Activated CD4-positive, alpha-beta memory T cell treated with anti-CD3 and anti-CD28 coated beads for 36 hours (primary cell): ENCODE measurements at places on chromosomes 11 and 22.

DNA sequence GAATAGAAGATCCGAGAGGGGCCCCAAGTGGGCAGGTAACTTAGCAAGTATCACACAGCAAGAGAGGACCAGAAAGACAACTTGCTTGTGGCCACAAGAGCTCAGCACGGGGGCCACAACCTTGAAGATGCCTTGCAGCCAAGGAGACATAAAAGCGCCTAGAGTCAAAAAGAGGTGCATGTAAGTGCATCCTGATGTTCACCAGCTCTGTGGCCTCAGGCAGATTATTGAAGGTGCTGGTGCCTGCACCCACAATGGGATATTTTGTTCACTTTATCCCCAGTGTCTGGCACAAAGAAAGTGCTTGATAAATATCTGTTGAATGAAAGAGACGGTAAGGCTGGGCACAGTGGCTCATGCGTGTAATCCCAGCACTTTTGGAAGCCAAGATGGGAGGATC, 106.0 kb upstream of the ASPHD2 start:
- DNase-seq, result no peak

DNA sequence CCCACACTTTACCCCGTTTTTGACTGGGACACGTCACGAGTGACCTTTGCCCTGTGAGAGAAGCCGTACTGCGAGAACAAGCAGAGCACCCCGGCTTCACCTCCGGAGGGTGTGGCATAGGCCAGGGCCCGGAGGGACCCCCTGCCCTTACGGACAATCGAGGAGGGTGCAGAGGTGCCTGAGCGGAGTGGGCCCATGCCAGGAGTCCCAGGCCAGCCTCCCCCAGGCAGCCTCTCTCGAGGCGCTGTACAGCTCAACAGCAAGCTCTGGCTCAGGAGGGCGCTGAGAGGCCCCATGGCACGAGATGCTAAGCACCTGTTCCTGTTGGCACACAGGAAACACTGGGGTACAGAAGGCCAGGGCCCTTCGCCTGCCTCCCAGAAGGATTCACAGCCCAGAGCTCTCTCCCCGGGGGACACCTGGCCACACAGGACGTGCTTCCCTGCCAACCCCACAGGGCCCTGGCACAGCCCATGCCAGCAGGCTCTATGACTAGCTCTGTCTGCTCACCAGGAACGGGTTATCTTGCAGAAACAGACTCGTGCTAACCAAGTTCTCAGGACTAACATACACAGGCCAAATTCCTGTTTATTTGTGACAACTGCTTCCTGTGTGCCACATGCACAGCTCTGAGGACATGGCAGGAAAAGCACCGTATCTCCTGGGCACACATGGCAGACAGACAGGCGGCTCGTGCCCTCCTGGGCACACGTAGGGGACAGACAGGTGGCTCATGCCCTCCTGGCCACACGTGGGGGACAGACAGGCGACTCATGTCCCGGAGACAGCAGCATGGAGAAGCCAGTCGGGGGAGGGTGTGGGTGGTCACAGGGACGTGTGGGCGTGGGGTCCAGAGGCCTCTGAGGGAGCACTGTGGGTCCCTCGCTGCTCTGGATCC, 11.6 kb downstream of the TOLLIP start:
- peak; percentile 6 for DNase-seq

DNA sequence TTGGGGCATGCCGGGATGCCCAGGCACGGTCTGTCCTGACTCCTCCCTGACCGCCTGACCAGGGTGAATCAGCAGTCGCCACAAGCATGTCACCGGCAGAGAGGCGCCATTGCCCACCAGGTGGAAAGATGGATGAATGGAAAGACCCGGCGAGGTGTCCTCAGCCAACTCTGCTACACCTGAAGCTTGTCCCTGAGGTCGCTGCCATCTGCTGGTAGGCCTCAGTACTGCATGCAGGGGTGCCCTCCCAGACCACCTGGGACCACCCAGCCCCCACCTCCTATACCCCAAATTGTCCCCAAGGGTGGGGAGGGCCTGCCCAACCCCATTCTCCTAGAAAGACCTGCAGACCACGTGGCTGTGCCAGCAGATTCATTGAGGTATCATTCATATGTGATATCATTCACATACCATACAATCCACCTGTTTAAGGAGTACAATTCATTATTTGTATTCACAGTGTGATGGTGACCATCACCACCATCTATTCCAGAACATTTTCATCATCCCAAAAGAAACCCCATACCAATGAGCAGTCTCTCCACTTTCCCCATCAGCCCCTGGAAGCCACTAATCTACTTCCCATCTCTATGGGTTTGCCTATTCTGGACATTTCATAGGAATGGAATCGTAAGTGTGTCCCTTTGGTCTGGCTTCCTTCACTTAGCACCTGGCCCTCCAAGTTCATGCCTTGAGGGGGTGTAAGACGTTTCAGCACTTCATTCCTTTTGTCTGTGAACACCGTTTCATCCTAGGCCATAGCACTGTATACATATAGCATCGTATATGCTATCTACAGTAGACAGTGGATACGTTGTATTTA, 17.5 kb downstream of the FGF3 start:
- peak; percentile 42 for DNase-seq

DNA sequence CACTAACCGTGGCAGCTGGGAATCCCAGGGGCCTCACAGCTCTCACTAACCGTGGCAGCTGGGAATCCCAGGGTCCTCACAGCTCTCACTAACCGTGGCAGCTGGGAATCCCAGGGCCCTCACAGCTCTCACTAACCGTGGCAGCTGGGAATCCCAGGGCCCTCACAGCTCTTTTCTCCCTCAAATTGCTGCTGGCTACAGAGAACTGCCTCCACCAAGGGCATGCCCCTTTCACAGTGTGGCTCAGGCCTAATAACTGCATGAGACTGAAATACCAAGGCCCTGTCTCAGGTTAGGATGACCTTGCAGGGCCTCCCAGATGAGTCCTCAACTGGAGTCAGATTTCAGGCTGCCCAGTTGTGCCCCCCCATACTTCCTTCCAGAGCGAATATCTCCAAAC, 35.1 kb upstream of the GGTLC2 start:
- DNase-seq, result no peak

DNA sequence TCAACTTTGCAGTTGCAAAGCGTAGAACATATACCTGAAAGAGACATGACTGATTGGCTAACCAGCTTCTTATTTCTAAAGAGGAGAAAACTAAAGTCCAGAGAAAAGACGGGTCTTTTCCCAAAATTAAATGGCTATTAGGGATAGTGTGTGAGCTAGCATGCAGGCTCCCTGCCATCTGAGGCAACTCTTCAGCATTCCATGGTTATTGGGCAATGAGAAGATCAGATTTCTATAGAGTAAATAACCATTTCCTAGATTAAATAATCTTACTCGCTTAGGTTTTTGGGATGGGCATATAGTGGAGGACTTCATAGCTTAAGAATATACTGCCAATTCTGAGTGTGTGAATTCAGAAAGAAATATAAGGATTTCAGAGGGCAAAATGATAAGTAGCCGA, 95.0 kb downstream of the PDHX start:
- no peak for DNase-seq

GRCh38 chr22:43385770-43386641, 25.8 kb upstream of the MPPED1 start:
- peak; percentile 80 for DNase-seq

DNA sequence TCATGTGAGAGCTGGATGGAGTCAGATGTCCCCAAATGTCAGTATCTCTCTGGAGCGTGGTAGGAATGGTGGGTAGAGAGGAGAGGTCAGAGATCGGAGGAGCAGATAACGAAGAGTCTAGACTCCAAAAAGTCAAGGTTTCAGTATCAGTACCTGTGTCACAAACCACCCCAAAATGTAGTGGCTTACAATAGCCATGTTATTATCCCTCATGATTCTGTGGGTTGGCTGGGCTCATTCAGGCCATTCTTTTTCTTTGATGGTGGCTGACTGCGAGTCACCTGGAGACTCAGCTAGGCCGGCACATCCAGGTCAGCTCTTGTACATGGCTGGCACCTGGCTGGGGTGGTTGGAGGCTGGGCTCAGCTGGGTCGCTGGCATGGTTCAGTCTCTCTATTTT, 7.3 kb upstream of the SSTR3 start:
- peak; percentile 46 for DNase-seq

DNA sequence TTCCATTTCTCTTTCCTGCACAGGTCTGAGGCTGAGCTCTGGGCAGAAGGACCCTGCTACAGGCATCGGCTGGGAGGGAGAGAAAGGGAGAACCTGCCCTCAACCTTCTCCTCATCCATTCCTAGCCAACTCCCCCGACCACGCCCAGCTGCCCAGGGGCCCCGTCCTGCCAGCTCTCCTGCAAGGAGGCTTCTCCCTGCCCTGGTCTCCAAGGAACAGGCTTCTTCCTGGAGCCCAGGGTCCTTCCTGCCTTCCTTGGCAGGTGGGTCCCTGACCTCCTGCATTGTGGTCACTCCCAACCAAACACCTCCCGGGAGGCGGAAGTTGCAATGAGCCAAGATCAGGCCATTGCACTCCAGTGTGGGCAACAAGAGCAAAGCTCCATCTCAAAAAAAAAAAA, 12.5 kb upstream of the HMOX1 start:
- DNase-seq, result no peak

DNA sequence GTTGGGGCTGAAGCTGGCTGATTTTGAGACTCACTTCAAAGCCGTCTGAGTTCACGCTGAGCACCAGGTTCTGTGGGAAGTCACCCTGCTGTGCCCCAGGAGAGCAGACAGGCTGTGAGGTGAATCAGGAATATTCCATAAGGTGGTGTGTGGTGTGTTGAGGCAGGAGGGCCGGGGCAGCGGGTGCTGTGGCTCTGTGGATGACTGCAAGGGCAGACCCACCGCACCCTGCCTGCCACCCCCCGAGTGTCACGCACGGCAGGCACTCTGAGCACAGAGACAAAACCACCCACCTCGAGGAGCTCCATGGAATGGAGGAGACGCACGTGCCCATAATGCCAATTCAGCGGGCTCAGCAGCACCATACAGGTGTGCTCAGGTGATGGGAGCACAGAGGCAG, 147.8 kb downstream of the PKNOX2 start:
- no peak for DNase-seq

- no peak for DNase-seq
These were observed 115.7 kb upstream of the C11orf87 start for GRCh38 chr11:109306322-109306721.

DNA sequence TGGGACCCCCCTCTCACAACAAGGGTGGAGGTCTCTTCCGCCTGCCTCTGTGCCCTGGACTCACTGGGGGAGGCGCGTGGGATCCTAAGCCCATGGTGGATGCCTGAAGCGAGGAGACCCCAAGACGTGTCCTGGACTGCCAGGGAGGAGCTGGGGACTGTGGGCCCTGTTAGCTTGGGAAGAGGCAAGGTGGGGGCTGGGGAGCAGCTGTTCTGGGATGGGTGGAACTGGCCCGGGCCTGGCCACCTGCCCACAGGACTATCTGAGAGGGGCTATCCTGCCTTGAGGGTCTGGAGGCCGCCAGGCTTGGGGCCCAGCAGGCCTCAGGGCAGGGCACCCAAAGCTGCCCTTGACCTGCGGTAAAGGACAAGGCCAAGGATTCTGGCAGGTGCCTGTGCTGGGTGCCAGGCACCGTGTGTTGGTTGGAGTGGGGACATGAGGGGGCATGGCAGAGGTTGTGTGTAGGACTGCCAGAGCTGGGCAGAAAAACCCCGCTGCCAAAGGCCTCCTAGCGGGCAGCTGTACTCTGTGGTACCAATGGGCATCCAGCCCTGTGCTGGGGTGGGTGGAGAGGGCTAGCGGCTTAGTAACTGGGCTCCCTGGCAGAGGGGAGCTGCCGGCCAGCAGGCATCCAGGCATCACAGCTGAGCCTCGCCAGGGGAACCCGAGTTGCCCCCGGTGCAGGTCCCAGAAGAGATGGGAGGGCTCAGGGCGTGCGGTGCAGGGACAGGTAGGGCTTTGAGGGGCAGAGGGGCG, 670 bp downstream of the LSP1 start:
- DNase-seq, result peak; percentile 45

DNA sequence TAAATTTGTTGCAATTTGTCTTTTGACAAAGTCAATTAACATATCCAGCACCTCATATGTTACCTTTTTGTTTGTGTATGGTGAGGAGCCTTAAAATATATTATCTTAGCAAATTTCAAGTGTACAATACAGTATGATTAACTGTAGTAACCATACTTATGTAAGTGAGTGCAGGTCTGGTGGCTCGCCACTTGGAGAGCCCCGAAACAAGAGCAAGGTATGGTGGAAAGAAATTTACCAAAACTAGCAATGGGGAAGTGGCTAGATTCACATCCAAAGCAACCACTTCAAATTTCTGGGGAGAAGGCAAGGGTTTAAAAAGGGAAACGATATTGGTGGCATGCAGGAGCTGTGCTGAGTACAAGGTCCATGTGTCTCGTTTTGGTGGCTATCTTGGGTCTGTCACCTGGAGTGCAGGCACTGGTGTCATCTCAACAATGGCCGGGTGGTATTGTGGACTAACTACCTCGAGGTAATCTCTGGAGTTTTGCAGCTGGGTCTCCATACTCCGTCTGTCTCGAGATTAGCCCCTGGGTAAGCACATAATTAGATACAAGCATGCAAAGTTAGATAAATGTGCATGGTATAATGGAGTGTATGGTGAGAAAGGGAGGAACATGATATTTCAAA, 8.2 kb upstream of the FNBP4 start:
- DNase-seq, result no peak

GRCh38 chr22:42701694-42702093, 19.0 kb downstream of the A4GALT start:
- no peak for DNase-seq

- no peak for DNase-seq
These were observed 19.0 kb upstream of the STK33 start for GRCh38 chr11:8613036-8613435.

- DNase-seq, result no peak
These were observed 618.2 kb upstream of the KIRREL3 start for GRCh38 chr11:127618721-127619120.

DNA sequence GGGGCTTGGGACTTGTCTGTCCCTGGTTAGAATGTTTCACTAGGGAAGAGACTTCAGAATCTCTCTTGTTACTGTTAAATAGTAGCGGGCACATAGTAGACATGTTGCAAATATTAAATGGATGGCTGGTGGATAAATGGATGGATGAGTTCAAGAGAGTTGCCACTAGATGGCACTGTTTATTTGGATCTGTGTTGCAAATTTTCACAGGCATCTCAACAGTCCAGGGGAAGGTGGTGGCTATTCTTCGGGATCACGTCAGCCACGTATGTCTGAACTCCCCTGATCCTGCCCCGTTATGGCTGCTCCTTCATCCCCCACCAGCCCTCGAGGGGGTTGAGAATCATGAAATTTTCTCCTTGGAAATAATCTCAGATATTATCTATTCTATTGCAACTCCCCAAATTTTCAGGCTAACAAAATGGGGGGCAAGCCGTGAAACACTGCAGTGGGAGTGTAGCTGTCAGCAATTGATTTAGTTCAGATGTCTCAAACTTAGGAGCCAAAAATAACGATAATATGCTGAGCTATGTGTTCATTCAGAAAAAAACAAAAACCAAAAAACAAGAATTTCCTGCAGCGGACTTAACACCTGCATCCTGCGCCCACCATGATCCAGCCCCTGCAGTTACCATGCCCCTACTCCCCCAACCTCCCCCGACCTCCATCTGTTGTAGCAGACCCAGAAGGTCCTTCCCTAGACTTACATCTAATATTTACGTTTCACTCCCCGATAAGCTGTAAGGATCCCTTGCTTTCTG, 29.1 kb upstream of the BIRC3 start:
- peak; percentile 33 for DNase-seq

DNA sequence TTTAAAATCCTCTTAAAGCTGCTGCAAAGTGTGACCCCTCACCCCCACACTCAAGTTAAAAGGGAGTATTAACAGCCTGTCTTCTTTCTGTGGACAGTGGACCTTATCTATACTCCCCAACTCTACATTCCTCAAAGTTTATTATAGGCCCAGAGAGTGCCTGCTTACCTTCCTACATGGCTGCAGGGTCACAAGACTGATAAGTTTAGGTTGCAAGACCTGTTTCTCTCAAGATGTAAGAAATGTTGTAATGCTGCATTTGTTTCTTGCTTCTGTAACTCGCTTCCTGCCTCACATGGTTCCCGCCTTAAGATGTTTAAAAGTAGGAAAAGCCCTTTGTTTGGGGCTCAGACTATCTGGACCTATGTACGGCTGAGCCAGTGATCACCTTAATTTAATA, 10.1 kb upstream of the NXPE1 start:
- no peak for DNase-seq
